Cerebellar nuclear complex (tissue), 1 donor: ENCODE measurements at places on chromosomes 1 and 21.

GRCh38 chr1:181178241-181178879, 89.9 kb downstream of the IER5 start:
- DNase-seq = no peak

- no peak for DNase-seq
These were observed 177.2 kb downstream of the NFIA start for GRCh38 chr1:61259379-61260148.

DNA sequence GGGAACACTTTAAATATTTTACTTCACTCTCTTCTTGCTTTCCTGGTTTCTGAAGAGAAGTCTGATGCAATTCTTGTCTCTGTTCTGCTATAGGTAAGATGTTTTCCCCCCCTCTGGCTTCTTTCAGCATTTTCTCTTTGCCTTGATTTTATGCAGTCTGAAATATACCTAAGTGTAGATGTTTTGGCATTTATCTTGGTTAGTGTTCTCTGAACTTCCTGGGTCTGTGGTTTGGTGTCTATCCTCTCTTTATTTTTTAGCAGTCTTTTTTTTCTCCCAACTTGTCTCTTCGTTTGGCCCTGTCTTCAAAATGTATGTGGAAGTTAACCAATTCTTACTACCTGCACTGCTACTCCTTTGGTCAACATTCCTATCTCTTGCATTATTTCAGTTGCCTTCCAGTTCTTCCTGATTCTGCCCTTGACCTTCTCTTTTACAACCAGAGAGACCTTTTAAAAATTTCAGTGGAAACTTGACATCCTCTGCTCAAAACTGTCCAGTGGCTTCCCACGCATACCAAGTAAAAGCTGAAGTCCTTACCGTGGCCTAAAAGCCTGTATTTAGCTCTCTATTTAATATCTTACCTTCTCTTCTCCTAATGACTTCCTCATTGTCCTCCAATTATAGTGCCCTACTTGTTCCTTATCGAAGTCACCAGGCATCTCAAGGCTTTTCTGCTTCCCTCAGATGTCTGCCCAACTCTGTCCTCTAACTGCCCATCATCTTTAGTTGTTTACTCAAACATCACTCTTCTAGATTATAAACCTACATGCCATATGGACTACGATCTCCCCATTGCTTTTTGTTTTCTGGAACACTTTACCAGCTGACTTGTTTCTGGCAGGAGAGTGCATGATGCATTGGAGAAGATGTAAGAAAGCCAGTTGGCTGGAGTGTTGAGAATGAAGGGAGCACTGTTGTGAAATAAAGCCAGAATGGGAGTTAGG, 40.9 kb downstream of the RAP1A start:
- no peak for DNase-seq

GRCh38 chr1:185393205-185393604, 76.2 kb upstream of the IVNS1ABP start:
- DNase-seq = no peak

GRCh38 chr1:47622776-47623556, 185.1 kb downstream of the FOXD2 start:
- DNase-seq = no peak

GRCh38 chr1:200437556-200438203, 27.8 kb upstream of the ZNF281 start:
- DNase-seq = no peak

- DNase-seq = no peak
These were observed 100.3 kb downstream of the ATG4C start for GRCh38 chr1:62884156-62884740.

DNA sequence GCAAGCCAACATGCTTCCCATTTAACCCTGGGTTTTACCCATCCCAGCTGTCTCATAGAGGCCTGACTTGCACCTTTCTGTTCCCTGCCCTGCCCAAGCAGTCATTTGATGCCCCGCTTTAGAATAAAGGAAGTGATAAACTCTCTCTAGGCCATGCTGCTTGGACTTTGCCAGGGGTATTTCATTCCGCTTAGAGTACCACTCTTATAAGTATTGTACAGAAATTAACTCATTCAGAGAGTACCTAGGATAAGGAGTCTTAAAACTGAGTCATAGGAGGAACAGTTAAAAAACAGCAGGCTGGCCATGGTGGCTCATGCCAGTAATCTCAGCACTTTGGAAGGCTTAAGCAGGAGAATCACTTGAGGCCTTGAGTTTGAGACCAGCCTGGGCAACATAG, 21.0 kb upstream of the LYST start:
- no peak for DNase-seq

DNA sequence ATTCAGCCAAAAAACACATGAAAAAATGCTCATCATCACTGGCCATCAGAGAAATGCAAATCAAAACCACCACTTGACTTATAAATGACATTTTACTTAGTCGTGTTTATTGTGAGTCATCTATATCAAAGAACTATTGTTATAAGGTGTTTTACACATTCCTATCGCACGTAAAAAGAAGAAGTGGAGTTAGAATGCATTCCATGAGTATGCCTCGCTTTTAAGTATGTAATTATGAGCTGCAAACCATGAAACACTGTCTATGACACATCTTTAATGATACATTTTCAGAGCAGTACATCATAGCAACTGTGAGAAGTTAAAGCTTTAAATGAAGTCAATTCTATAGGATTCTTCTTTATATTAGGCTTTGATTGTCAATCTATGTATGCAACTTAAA, 614.3 kb upstream of the ADAMTS5 start:
- no peak for DNase-seq

- no peak for DNase-seq
These were observed 987 bp downstream of the GPR137B start for GRCh38 chr1:236143104-236143948.

GRCh38 chr1:165942927-165943597, 115.6 kb downstream of the UCK2 start:
- no peak for DNase-seq

GRCh38 chr1:86227026-86227425, 70.5 kb upstream of the COL24A1 start:
- DNase-seq = no peak

- DNase-seq = no peak
These were observed 28.3 kb downstream of the SLC30A7 start for GRCh38 chr1:100924212-100924611.

GRCh38 chr21:39073717-39074116, 109.5 kb downstream of the PSMG1 start:
- DNase-seq = no peak

DNA sequence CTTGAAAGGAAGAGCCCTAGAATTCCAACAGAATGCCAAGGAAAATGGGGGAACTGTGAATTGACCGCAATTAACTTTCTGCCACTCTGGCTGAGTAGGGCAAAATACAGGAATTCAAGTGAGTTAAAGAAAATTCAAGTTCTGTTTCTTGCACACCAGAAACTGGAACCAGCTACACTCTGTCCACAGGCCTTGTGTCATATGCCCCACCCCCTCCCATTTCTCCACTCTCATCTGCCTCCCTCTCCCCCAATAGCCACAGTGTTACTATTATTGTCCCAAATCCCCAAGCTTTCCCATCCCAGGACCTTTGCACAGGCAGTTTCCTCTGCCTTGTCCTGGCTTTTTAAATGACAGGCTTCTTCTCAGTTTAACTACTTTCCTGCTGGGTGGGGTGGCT, 4.3 kb upstream of the STK40 start:
- DNase-seq = no peak

- no peak for DNase-seq
These were observed 101.5 kb downstream of the ST6GALNAC3 start for GRCh38 chr1:76176000-76176399.

GRCh38 chr21:15272171-15272570, 207.4 kb upstream of the NRIP1 start:
- DNase-seq = no peak

DNA sequence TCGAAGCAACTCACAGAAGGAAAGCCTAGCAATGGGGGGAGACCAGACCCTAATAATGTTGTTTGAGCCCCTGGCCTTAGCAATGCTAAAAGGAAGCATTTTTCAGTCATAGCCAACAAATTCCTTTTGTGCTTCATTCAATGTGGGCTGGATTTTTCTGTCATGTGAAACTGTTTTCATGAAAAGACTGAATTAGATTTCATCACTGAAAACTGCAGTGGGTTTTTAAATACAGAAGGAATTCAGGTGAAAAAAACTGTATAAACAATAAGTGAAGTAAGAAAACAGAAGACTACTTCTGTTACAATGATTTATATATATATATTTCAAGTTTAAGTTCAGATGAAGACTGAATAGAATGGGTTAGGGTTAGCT, 204.8 kb downstream of the SMYD3 start:
- no peak for DNase-seq

GRCh38 chr1:19066874-19067181, 110.4 kb upstream of the IFFO2 start:
- DNase-seq = no peak

DNA sequence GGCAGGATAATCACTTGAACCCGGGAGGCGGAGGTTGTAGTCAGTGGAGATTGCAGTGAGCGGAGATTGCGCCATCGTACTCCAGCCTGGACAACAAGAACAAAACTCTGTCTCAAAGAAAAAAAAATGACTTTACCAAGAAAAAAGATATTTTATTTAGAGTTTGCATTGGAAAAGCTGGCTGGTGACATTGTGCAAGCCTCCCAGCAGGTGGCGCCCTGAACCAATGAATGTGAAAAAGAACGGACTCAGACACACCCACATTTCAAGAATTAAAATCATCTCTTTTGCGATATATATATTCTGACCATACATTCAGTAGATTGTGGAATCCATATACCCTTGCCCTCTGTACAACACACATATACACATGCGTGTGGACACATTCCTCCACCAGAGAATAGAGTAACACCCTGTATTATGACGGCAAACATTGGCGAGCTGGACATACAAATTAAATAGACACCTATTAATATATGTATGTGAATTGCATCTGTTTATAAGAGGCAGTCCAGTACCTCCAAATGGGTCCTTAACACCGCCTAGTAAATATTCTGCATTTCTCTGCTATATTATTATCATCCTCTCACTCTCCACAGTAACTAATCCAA, 39.0 kb upstream of the CADM3 start:
- peak; percentile 29 for DNase-seq

DNA sequence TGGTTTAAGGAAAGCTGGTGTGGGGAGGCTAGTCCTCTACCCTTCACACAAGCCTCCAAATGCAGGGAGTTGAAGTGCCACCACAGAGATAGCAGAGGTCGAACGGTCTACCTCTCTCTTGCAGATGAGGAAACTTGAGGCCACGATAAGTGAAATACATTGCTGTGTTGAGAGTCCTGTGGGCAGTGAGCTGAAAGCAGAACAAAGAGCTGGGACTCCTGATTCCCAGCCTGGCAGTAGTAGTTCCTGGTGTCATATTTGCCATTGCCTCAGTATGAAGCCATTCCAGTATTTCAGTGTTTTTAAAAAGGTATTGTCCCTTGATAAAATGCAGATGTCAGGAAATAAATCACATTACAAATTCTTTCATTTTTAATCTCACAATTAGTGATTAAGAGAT, 28.6 kb downstream of the AK4 start:
- no peak for DNase-seq

GRCh38 chr1:65175171-65176055, 27.4 kb downstream of the AK4 start:
- peak; percentile 99 for DNase-seq

- no peak for DNase-seq
These were observed 2.9 kb upstream of the DIP2A start for GRCh38 chr21:46455575-46456385.

DNA sequence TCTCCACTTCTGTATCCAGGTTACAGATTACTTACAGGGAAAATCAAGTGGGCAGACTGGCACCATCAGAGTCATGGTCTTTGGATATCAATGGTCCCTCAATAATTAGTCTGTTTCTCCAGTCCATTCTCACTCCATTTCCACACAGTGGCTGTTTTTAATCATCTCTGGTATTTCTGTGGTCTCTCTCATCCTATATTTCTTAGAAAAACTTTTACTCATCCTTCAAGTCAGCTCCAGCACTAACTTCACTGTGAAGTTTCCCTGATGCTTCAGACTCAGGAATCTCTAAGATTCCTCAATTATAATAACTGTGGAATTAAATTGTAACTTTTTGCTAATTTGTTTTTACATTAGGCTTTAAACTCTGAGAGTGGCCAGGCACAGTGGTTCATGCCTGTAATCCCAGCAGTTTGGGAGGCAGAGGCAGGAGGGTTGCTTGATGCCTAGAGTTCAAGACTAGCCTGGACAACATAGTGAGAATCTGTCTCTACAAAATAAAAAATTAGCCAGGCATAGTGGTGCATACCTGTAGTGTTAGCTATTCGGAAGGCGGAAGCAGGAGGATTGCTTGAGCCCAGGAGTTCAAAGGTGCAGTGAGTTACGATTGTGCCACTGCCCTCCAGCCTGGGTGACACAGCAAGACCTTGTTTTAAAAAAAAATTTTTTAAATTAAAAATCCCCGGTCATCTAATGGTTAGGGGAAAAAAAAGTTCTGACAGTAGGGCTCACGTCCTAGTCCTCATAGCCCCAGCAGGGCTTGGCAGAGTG, 10.6 kb downstream of the CD160 start:
- DNase-seq = no peak

DNA sequence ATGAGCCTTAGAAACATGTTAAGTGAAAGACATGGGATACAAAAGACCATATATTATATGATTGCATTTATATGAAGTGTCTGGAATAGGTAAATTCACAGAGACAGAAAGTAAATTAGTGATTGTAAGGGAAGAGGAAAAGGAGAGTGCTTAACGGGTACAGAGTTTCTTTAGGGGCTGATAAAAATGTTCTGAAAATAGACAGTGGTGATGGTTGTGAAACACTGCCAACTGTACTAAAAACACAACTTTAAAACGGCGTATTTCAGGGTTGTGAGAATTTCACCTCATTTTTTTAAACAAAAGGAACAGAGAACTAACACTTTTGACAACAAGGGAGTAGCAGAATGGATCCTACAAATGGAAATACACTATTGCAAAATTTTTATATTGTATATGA, 13.4 kb downstream of the COP1 start:
- no peak for DNase-seq

- no peak for DNase-seq
These were observed 84.7 kb downstream of the URB2 start for GRCh38 chr1:229710746-229711145.

- DNase-seq = no peak
These were observed 659 bp downstream of the FAF1 start for GRCh38 chr1:50959303-50959912.

GRCh38 chr1:99751877-99752504, 14.4 kb downstream of the FRRS1 start:
- no peak for DNase-seq

DNA sequence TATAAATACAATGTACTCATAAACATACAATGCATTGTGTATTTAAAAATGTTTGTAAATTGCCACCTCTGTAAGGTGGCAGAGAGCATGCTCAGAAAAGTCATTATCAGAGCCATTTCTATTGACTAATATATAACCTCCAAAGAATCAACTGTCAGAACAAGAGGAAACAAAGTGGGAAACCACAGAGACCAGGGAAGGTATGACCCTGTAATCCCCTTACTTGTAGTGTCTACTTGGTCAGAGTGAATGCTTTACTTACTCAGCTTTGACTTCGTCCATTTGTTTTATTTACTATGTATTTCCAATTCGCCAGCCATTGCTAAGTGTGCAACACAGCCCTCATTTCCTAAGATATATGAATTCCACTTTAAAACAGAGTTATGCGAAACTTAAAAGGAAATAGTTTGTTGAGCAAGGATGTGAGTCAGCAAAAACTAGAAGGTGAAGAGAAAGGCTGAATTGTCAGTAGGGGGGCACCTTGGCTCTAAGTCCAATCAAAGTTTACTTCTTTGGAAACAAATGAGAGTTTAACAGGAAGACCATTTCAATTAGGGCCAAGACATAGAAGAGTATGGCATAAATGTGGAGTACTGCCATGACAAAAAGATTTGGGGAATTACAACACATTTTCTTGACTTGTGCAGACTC, 671.7 kb upstream of the PTBP2 start:
- no peak for DNase-seq
